ENCODE measurements at places on chromosomes 4 and X. TPM values are rescaled to one million over a fixed set of nuclear protein-coding genes. Genes with fewer than 3 reads are reported as not detected.

CDS1 gene
- not detected for total RNA-seq

RBM47 gene
- 0.11 TPM for total RNA-seq

- no peak for DNase-seq
These were observed 50.0 kb upstream of the AFAP1 start for GRCh38 chr4:7989654-7990053.

- DNase-seq = no peak
These were observed 157.8 kb downstream of the RELL1 start for GRCh38 chr4:37528166-37528885.

GRCh38 chrX:23952984-23953907, 45.4 kb downstream of the CXorf58 start:
- DNase-seq = no peak

GRCh38 chr4:179583221-179583620, 2141.0 kb upstream of the AGA start:
- DNase-seq = no peak

DNA sequence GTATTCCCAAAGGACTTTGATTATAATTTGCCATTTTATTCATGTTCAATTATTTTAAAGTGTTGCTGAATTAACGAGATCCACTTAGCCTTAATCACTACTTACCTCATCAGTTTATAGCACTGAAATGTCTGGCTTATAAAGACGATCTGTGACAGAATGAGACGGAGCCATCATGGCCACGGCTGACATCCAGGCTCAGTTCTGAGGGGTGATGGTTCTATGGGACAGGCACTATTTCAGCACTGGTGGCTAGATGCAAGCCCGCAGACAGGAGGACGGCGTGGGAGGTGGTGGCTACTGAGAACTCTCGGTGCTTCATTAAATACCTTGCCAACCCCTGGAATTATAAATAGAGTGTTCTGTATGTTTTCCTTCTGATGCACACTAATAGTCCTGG, 1084.2 kb upstream of the TENM3 start:
- DNase-seq = no peak

DNA sequence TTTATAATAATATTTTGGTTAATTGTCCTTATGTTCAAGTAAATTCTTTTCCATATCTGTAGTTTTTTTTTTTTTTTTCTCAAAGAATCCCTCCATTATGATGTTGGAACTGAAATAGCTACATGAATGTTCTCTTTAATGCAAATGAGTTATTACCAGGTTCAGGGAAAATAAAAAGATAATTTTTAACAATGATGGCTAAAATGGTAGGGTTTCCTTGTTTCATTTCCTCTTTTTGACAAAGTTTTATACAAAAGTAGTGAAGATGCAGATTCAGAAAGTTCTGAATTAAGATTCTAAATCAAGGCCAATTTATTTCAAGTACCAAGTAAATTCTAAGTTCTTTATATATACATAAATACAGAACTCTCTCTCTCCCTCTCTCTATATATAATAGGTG, 779.0 kb upstream of the INTU start:
- no peak for DNase-seq

GRCh38 chr4:107330916-107331315, 294.8 kb upstream of the DKK2 start:
- DNase-seq = no peak

- no peak for DNase-seq
These were observed 38.0 kb upstream of the ADGRL3 start for GRCh38 chr4:61162116-61162515.

- no peak for DNase-seq
These were observed 46.7 kb downstream of the CFAP299 start for GRCh38 chr4:80382090-80382832.

DNA sequence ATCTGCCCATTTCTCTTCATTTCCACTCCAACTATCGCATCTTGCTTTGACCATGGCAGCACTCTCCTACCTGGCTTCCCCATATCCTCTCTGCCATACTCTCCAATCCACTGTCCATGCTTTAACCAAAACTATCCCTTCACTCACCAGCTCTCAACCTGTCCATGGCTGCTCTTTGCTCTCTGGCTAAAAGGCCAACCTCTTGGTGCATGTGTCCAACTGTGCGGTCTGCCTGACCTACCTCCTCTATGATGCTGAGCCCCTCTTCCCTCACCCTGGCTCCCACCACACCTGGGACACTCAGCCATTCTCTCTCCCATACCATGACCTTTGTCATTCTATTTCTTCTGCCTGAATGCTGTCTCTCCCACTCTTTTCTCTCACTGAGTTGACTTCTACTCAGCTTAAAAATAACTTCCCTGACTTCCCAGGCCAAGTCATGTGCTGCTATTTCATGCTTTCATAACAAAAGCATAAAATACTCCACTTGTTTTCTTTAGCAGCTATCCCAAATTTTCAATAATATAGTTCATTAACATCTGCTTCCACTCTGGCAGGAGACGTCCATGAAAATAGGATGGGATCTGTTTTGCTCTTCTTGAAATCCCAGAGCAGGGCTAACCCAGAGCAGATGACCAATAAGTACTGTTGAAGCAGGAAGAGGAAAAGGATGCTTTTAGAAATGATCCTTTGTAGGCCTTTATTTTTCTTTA, 29.8 kb upstream of the KLF3 start:
- no peak for DNase-seq

DNA sequence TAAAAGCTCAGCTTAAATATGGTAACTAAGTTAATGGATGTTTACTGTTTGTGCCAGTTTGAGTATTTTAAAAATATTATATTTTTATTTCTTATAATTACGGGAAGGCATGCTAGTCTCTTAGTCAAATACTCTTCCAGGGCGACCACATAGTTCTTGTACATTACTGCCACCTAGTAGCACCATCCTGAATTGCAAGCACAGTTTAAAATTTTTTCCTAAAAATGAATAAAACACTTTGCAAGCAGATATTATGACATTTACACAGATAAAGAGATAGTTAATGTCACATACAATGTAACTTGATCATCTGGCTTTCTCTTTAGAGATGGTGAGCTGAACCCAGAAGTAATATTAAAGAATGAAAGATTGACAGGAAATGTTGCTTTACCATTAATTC, 11.5 kb downstream of the NDP start:
- DNase-seq = no peak

All from osteocyte (in vitro differentiated cells).